ENCODE measurements at places on chromosomes 3 and 15.
A peak's percentile ranks its signal among the peaks of the same experiment; 100 is the strongest.

DNA sequence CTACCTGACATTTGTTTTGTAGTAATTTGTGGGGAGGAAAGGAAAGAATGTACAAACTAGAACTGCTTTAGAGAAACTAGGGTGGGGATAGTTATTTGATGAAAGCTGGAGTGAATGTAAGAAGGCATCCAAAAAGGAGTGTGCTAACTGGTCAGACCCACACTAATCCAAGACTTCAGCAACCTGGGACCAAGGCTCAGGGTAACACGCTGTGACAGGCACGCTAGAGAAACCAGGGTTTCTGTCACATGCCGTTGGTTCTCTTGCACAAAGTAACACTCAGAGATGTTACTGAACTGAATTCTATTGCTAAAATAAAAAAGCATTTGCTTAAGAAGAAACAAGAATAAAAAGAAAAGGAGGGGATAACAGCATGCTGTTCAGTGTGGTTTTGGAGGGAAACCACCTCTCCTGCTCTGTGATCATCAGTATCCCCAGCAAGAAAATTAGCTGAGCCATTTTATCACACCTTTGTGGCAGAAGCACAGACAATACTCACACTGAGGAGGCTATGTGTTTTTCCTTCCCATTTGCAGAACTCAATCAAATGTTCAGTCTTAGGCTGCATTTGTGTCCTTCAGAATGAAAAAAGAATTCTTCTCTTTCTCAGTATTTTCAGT, 2.8 kb upstream of the CCDC80 start:
- no peak for DNase-seq

- DNase-seq: no peak
Measured at GRCh38 chr15:68335251-68335650, 57.7 kb downstream of the FEM1B start.

- DNase-seq: peak; percentile 28
Measured at GRCh38 chr15:100192097-100193080, 149.4 kb downstream of the ADAMTS17 start.

- no peak for DNase-seq
Measured at GRCh38 chr3:127796045-127796830, 26.1 kb downstream of the MGLL start.

- no peak for DNase-seq
Measured at GRCh38 chr3:129694228-129694627, 87.8 kb upstream of the PLXND1 start.

DNA sequence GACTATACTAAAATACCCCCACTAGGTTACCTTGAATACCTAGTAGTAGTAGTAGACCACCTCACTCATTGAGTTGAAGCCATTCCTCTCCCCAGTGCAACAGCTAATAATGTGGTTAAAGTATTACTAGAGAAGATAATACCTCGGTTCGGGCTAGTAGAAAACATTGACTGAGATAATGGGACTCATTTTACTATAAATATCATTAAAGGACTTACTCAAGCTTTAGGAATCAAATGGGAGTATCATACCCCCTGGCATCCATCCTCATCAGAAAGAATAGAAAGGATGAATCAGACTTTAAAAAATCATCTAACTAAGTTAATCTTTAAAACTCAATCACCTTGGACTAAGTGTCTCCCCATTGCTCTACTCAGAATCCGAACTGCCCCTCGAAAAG, 49.0 kb upstream of the CACNA2D3 start:
- DNase-seq: no peak

GRCh38 chr3:68060191-68060590, 405.8 kb upstream of the SUCLG2 start:
- no peak for DNase-seq

DNA sequence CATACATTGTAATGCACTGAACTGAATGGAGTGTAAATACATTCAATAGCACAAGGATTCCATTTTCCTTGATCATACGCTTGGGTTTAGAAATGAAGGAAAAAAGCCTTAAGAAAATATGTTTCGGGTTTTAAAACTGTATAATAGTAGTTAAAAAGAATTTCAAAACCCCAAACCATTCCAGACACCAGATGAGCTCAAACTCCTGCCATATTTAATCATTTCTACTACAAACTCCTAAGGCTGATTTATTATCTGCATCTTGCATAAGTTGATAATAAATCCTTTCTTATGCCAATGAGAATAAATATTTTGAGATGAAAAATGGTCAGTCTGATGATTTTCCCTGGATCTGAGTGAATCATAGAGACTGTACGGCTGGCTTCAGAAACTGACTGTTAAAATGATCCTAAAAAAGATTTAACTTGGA, 51.0 kb downstream of the NR1D2 start:
- DNase-seq: no peak

DNA sequence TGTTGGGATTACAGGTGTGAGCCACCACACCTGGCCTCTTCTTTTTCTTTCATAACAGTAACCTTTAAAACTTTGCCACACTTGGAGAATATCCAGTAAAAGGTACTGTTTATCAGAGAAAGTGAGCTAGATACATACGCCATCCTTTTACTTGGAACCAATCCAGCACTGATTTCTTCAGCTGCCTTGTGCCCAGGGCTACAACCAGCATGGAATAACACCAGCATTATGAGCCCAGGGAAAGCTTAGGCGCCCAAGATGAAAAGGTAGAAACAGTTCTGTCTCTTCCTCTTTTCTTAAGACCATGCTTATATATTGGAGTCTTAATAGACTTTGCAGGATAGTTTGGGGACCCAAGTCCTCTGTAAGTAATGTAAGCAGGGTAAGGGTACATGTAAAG, 8.4 kb downstream of the SKIC8 start:
- DNase-seq: no peak

DNA sequence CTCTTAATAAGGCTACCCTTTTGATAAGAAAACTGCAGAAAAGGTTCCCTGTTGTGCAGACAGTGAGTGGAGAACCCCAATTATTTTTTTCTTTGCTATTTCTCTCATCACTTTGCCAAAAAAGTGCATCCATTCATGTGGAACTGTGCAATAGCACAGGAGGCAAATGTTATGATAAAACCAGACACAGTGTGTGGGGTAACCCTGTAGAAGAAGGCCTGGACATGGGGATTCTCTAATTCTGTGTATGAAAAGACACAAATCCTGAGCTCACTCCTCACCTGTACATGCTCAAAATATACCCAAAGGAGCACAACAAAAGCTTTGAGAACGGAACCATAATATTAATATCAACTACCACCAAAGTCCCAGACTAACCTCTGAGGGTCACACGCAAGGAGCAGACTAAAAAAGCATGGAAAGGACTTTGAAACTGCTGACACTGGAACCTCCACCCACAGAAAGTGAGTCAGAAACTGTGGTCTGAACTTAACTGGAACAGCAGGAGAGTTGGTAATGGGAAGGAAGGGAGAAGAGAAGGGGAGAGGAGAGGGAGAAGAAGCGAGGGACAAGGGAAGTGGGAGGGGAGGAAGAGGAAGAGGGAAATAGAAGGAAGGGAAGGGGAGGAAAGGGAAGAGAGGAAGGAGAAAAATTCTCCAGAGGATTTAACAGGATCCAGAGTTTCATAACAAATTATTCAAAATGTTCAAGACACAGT, 299.9 kb downstream of the TBC1D5 start:
- no peak for DNase-seq

DNA sequence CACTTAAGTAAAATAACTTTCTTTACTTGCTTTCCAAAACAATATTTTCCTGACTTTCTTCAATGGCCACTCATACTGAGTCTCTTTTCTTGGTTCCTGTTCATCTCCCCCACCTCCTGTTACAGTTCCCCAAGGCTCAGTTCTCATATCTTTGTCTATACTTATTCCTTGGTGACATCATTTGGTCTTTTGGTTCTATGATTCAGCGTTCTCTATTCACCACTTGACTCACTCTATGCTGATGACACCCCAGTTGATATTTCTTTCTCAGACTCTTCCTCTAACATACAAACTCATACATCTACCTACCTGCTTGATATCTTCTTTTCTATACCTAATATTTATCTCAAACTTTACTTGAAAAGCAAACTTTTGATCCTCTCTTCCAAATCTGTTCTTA, 85.0 kb upstream of the P3H2 start:
- no peak for DNase-seq

DNA sequence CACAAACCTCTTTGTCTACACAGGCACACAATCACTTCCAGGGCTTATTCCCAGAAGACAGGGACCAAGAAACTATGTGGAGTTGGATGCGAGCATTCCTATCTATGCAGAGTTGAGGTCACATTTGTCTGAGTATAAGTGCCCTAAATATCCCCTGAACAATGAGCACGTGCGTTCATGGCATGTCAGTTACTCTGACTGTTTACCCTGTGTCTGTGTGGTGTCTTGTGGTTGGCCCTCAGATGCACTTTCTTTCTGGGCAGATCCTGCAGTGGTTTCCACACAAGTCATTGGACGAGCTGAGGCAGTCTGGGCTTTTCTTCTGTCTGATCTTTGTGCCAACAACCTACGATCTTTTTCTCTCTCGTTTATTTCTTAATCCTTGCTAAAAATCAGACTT, 134.5 kb downstream of the FBN1 start:
- no peak for DNase-seq

- DNase-seq: no peak
Measured at GRCh38 chr3:30227571-30228301, 378.7 kb upstream of the TGFBR2 start.

- DNase-seq: no peak
Measured at GRCh38 chr3:45931496-45931895, 11.8 kb upstream of the CXCR6 start.

- no peak for DNase-seq
Measured at GRCh38 chr15:38085114-38085513, 150.7 kb downstream of the TMCO5A start.

DNA sequence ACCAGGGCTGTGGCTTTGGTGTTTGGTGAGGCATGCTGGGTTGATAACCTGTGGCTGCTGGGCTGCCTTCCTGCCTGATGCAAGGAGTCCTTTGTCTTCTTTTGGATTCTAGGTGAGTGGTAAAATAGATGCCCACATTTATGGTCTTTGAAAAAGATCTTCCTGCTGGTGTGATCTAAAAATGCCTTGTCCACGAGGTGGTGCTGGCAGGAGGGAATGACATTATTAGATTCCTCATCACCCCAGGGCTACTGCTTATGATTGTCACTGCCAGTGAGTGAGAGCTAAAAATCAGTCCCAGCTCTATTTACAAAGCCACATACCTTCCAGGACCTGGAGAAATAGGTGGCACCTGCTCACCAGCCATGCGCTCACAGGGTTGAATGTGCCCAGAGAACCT, 355.5 kb upstream of the ROPN1 start:
- no peak for DNase-seq

- no peak for DNase-seq
Measured at GRCh38 chr3:142501004-142501926, 53.4 kb upstream of the XRN1 start.

- DNase-seq: no peak
Measured at GRCh38 chr3:111252779-111253178, 181.2 kb downstream of the NECTIN3 start.

DNA sequence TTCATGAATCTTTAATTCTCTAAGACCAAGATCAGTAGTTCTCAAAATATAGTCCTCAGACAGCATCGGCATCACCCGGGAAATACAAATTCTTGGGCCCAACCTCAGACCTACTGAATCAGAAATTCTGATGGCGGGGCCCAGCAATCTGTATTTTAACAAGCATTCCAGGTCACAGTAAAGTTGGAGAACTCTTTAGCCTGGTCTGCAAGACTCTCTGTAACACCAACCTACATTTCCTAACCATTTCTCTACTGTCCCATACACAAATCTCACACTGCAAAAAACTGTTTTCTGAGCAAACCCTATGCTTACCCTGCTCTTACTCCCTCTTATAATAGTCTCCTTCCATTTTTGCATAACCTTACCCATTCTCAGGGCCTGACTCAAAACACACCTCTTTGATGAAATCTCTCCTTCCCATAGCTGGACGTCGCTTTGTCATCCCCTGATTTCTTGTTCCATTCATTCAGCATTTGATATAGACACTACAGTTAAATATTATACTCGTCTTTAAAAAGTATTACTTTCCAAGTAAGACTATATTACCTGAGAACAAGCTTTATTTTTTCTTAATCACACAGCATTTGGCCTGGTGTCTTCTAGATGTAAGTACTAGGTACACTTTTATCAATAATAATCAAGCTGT, 83.3 kb upstream of the MYO5C start:
- no peak for DNase-seq

DNA sequence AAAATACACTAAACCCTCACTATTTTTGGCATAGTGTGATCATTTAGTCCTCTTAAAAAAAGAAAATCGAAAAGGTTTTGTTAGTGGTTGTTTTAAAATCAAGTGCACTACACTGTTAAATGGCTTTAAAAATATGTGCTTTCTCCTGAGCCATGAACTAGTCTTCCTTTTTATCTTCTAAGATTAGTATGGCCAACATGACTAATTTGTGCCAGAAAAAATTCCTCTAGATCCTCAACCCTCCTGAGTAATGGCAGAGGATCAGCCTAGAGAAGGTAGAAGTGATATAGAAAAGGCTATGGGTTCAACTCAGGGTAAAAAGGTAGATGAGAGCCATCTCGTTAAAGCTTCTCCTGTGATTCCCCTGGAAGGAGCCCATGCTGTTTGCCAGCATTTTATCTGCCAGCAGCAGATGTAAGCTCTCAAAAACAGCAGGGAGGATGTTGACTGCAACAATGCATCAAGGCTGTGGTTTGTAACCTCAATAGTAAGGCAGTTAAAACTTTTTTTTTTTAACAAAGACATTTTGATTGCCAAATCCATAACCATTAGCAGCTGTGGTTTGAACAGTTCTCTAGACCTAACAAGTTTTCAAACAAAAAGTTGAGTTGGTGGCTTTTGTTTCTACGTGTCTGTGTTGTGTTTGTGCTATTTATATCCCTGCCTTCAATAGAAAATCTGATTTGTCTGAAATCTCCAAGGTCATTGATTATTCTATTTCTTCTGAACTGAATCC, 30.2 kb upstream of the ZNF609 start:
- peak; percentile 91 for DNase-seq

GRCh38 chr3:81947359-81947758, 185.9 kb upstream of the GBE1 start:
- no peak for DNase-seq

DNA sequence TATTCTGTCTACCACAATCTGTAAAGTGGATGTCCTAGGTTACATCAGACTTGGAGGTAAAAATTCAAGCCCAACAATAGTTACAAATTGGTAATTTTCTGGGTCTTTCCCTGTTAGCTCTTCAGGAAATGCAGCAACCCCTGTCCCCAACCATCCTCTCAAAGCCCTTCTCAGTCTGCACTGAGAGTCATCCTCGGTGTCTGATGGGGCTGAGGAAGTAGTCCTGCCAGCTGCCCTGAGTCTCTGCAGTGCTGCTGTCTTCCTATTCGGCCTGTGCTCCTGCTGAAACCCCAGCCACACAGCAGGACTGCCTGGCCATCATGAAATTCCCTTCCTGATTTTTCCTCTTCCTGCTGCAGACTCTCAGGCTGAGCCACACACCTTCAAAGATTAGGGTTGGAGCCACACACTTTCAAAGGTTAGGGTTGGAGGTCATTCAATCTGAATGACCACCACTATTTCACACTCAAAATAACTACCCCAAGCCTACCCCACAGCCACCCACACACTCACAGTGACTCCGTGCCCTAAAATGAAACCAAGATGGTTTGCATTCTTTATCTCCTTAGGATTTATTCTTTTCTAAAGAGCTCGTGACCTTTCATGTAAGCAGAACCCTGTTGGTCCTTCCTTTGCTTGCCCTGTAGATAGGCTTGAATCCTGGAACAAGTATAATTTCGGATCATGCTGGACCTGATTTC, 17.6 kb downstream of the TRIM42 start:
- DNase-seq: no peak

Measured in NT2/D1 (cell line).